WTC11 (cell line): ENCODE measurements at places on chromosomes 11 and 22. TPM values are rescaled to one million over a fixed set of nuclear protein-coding genes. Genes with fewer than 3 reads are reported as not detected.

The E2F8 gene
- 8.5 to 10.7 TPM (median 10.4 TPM) in 3 replicates for total RNA-seq

The MYO7A gene
- 2.1 to 2.5 TPM (median 2.3 TPM) in 3 replicates for total RNA-seq

The LMNTD2 gene
- total RNA-seq: 4.0 to 6.0 TPM (median 5.9 TPM) in 3 replicates

The SNX19 gene
- total RNA-seq: 24.3 to 28.7 TPM (median 25.2 TPM) in 3 replicates

The SHISAL1 gene
- total RNA-seq: 1.8 to 2.7 TPM (median 1.8 TPM) in 3 replicates

The TMPRSS13 gene
- 0.62 to 1.1 TPM (median 0.63 TPM) in 3 replicates for total RNA-seq

The ILK gene
- total RNA-seq: 97.7 to 112 TPM (median 110 TPM) in 3 replicates

The FGF4 gene
- 3.2 to 5.9 TPM (median 3.3 TPM) in 3 replicates for total RNA-seq

The SLC17A6 gene
- 0.11 to 0.24 TPM (median 0.14 TPM) in 3 replicates for total RNA-seq

The CTSF gene
- 4.4 to 4.9 TPM (median 4.7 TPM) in 3 replicates for total RNA-seq

The SLC5A1 gene
- not detected in 3 replicates for total RNA-seq

The KRTAP5-3 gene
- total RNA-seq: not detected in 3 replicates

The NCAM1 gene
- total RNA-seq: 5.4 to 5.9 TPM (median 5.5 TPM) in 3 replicates

The NXPE2 gene
- not detected in 3 replicates for total RNA-seq

The NXPE4 gene
- 0.11 TPM in 1 of 3 replicates, not detected in the others for total RNA-seq
